Fibroblast of the conjunctiva (primary cell): ENCODE measurements at places on chromosomes 5 and 9.

DNA sequence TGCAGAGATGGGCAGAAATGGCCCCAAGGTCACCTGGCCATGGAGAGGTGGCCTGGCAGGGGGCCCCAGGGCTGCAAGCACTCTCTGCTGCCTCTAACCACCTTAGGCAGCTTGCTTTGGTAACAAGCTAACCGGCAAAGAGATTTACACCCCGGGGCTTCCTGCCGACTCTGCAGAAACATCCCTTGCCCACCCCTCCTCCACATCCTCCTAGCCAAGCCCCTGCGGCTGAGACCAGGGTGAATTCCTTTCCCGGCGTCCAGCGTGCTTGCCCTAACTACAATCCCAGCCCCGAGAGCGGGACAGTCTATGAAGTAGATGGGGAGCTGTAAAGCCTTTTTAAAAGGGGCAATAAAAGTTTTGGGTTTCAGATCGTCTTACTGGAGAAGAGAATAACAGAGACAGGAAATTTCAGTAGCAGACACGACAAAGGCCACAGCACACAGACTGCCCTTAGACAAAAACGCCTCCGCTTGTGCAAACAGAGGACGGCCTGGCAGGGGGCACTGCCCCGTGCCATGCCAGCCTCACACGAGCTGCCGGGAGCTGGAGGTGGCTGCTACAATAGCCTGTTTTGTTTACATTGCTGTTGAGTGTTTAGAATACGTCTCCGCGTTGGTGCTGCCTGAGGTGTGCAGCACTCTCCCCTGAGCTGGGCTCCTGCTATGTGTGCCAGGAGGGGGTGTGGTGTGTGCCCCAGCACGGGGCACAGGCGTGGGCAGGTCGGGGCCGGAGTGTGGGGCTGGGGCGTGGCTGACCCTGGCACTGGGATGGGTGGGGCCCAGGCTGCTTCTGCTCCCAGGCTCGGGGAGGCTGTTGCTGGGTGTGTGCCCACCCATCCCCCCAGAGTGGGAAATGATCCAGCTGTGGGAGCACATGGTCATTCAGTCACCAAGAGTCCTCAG is 15.3 kb downstream of the MYMK start:
- no peak for DNase-seq

- DNase-seq, result no peak
Observed at GRCh38 chr5:154487541-154487940, 9.5 kb upstream of the HAND1 start.

DNA sequence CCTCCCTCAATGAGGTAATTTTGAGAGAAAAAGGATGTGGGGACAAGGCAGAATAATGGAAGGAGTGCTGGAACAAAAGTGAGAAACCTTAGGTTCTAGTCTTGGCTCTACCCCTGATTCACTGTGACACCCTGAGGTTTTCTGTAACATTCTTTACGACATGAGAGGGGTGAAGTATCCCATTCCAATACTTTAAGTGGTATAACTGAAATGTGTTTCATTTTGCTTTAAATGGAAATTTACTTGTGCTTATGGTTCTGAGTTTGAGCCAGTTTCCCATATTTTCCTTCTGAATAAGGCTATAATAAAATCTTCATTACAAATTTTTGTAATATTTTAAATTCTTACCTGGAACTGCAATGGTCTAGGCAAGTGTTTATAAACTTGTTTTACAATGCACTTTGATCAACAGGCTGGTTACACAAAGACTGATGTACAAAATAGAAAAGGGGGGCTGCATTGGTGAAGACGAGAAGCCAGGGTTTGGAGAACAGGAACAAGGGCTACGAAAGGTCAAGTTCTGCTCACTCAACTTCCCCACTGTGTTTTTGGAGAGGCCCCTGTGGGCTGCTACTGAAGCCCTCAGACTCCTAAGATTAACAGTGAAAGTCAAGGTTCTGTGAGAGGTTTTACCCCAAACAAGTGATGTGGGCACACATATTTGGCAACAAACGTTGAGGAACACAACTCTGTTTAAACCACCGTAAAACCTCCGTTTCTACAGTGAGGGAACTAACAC is 171.9 kb upstream of the ELL2 start:
- no peak for DNase-seq

DNA sequence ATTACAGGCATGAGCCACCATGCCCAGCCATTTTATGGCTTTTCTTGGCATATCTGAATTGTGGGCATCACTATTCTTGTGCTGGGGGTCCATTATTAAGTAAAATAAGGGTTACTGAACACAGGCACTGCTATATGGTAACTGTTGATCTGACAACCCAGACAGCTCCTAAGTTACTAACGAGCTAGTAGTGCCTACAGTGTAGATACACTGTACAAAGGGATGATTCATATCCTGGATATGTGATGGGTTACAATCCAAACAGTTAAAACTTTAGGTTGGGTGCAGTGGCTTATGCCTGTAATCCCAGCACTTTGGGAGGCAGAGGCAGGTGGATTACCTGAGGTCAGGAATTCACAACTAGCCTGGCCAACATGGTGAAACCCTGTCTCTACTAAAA is 4.3 kb downstream of the CD14 start:
- DNase-seq, result no peak

- no peak for DNase-seq
Observed at GRCh38 chr9:76369583-76369982, 24.6 kb downstream of the RFK start.

GRCh38 chr5:72241346-72242003 is 78.6 kb downstream of the MRPS27 start:
- DNase-seq, result no peak

DNA sequence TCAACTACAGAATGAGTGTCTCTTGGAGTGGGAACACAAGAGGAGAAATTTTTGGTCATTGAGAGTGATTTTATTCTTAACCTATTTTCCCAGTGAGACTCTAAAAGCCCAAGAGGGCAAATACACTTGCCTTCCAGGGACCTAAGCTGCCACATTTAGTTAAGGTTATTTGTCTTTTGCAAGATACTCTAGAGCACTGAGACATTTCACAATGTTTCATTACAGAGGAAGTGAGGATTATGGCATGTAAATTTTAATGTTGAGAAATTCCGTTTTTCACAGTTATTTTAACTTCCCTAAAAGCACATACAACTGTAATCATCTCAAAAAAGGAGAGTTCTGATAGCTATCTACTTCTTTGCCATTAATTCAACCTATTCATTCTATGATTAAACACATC is 38.7 kb upstream of the RAB3C start:
- no peak for DNase-seq

DNA sequence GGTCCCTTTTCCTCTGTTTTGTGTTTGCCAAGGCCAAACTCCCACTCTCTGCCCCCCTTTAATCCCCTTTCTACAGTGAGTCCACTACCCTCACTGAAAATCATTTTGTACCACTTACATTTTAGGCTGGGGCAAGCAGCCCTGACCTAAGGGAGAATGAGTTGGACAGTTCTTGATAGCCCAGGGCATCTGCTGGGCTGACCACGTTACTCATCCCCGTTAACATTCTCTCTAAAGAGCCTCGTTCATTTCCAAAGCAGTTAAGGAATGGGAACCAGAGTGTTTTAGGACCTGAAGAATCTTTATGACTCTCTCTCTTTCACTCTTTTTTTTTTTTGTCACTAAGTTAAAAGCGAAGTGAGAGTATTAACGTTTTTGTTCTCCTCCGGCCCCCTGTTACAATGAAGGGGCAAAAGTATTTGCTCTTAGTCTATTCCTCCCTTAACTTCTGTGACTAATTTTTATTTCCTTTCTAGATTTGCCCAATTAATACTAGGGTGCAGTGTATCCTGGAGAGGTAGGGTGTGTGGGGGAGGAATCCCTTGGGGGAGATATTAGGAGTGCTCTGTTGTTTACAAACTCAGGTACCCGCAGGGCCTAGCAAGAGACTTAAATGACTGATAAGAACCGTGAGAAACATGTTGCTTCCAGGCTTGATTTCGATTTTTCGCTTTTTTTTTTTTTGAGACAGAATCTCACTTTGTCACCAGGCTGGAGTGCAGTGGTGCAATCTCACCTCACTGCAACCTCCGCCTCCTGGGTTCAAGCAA is 14.7 kb downstream of the GM2A start:
- no peak for DNase-seq

DNA sequence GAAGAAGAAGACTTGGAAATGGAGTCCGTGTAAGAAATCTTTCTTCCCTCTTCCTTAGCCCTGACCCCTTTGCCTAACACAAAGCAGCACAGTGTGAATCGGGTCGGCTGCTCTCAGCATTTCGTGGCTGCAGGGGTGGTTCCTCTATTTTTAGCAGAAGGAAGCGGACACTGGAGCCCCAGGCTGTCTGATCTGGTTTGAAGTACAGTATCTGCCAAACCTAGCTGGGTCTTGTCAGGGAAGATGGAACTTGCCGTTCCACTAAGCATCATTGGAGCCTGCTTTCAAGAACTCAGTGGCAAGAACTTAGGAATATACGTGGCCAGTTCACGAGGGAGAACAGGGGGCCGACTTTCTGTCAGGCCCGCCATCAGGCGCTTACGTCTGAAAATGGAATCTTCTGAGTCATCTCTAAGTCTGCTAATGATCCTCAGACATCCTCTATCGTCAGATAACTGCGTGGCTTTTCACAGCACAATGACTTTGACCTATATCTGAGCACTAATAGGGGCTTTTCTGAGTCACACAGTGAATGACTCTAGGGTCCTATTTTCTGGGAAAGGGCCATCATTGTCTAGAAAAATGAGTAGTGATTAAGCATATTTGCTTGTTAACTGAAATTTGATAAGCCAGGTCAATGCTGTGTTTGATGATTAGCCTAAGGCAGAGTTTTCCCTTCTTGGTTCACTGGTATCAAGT is 43.3 kb upstream of the NCS1 start:
- DNase-seq, result peak; percentile 33

- no peak for DNase-seq
Observed at GRCh38 chr9:136455043-136456002, 15.7 kb upstream of the INPP5E start.

DNA sequence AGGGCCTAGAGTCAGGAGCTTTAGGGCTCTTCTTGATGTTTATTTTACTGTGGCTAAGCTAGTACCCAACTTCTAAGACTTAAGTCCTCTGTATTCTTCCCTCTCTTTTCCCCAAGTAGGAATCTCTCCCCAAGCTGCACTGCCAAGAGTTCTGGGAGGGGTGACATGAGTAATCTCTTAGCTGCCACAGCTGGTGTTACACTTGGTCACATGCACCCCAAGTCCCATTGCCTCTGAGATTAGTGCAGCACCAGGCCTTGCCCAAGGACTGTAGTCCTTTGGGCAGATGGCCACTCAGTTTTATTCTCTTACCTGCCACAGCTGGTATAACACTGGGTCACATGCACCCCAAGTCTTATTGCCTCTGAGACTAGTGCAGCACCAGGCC is 114.7 kb upstream of the RIOK2 start:
- no peak for DNase-seq

DNA sequence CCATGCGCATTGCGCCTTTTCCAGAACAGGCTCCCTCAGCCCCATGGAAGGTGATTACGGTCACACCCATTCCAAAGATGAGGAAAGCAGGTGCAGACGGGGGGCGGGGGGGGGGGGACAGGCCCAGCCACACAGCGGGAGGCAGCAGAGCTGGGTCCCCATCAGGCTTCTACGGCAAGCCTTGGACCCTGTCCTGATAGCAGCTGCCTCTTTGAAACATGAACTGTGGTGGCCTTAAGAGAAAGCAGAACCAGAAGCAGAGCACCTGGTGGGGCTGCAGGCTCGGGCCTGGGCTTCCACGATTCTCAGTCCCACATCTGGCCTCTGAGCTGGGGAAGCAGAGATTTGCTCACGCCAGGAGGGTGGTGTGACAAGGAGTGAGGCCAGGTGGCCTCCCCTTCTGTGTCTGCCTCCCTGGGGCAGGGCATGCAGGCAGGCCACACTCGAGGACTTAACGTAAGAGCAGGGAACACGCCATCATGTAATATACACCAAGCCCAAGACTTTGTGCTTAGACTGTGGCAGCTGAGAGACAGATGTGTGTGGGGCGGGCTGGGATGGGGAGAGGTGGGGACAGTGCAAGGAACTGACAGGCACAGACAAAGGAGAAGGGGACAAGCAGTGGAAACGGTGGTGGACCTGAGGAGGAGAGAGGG is 14.2 kb upstream of the PHYKPL start:
- no peak for DNase-seq

GRCh38 chr5:143134269-143134668 is 269.2 kb downstream of the NR3C1 start:
- DNase-seq, result no peak

DNA sequence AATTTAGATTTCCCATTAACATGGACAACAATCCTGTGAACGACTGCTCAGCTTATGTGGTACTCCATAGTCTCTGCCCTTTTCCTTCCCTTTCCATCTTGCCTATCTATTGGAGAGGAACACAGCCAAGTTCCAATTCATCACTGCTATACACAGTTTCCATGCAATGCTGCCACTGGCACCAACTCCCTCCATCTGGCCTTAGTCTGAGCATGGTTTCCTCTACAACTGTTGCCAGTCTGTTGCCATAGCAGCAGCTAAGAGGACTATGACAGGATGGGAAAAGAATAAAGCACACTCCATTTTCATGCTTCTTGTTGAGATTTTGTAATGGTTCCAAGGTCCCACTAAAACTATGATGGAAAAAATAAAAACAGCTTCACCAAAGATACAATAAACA is 189.0 kb downstream of the HCN1 start:
- no peak for DNase-seq

- DNase-seq, result no peak
Observed at GRCh38 chr5:135058331-135058732, 24.3 kb upstream of the PITX1 start.

GRCh38 chr5:158456756-158457155 is 597.8 kb upstream of the CLINT1 start:
- DNase-seq, result peak; percentile 84

GRCh38 chr9:123059472-123060220 is 26.2 kb downstream of the GPR21 start:
- DNase-seq, result no peak

DNA sequence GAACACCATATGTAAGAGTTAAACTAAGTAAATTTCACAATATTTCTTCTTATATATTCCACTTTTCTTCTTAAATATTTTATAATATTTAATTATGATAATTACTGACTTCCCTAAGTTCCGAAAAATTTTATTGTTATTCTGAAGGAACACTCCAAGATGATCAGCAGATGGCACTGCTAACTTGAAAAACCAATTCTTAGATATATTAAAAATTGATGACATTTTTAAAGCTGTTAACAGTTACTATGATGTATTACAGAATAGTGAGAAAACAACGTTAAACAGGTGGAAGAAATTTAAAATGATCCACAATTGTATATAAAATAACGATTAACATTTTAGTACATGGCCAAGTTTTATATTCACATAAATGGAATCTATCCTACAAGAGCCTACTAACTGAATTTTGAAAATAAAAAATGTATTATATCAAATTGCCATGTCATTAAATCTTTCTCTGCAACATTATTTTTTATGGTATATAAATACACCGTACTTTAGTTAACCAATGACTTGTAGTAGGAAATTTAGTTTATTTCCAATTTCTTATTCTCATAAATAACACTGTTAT is 30.1 kb upstream of the MUSK start:
- DNase-seq, result no peak

- no peak for DNase-seq
Observed at GRCh38 chr9:77632652-77633051, 15.5 kb downstream of the GNA14 start.

DNA sequence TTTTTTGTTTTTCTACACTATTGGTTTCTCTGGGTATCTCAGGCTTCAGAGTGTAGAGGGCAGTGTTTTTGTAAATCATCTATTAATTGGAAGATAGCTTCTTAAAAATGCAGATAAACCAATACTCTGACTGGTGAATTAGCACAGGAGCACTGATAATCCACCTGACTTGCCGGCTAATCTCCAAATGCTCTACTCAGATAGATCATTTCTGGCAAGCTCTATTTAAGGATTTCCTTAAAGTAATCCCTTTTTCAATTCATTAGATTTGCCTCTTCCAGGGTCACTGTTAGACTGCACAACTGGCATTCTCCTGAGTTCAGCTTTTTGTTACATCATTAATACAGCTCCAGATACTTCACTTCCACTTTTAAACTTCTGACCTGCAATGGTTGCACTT is 1390.3 kb upstream of the NUDT12 start:
- DNase-seq, result no peak
